Right hindlimb (tissue), 1 donor: ENCODE measurements at places on chromosomes 2 and 18.

- DNase-seq, result no peak
Measured at GRCh38 chr18:58116818-58117217, 72.8 kb downstream of the NEDD4L start.

DNA sequence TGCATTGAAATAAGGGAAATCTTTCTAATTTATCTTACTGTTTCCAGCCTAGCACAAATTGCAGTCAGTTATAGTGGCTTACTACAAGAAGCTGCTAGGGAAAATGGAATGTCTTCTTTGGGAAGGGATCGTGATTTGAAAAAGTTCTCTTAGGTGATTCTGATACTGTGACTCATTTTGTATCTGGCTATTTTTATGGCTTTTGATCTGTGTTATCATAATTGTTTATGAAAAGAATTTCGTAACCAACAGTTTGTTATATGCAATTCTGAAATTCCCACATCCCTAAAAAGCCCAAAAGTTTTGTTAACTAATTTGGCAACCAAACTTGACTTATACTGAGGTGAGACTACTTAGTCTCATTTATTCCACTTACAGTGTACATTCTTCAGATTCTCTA lies 12.4 kb downstream of the PTPN4 start:
- DNase-seq, result no peak

DNA sequence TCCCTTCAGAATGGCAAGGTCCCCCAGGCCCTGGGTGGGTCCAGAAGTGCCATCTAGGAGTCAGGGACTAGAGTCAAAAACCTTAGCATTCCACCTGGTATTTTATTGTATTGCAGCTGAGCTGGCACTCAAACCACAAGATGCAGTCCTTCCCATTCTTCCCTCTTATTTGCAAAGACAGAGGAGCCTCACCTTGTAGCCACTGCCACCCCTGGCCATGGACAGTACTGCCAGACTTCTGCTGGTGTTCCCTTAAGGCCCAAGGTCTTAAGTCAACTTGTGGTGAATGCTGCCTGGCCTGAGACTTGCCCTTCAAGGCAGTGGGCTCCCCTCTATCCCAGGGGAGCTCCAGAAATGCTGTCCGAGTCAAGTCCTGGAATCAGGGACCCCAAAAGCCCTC lies 6.9 kb downstream of the UGT1A10 start:
- DNase-seq, result no peak

DNA sequence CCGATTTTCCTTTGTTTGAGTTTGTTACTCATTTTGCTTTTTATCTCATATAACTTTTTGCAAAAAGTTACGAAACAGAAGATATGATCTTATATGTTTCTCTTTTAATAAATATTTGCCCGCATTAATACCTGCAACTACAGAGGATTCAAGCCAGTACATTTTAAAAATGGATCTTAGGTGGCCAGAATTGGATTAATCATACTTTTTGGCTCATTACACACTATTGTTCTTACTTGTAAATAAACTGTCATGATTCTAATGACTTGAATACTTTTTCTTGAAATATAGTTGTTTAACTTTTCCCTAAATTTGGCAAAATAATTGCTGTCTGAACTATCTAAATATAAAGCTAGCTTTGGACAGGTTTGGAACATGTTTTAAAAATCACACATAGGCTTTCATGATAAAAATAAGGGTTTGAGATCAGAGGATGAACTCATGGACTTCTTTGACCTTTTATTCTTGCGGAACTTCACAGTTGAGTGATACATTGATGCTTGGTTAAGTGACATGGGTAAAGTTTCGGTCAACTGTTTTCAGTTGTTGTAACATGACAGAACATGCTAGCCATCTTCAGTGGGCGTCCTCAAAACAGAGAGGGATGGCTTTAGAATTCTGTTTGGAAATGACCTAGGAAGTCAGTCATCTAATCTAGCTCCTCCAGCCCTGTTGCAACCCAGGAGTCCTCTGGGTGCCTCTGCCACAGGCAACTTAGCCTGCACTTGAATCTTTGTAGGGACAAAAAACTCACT lies 44.5 kb downstream of the LTBP1 start:
- DNase-seq, result no peak

DNA sequence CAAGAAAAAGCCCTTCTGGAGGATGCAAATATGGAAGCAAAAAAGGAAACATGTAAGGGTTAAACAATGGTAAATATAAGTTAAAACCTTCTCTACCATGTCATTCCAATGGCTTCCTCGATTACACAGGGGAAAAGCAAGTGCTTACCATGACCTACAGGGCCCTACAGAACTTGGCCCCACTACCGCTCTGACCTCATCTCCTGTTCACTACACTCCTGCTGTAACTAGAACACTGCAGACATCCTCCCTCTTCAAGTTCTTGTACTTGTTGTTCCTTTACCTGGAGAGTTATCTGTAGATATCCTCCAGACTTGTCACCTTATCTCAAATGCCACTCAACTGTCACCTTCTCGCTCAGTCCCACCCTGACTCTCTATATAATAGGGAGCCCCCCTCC lies 194.6 kb downstream of the L3MBTL4 start:
- DNase-seq, result no peak

- no peak for DNase-seq
Measured at GRCh38 chr2:16021611-16022363, 81.4 kb downstream of the MYCN start.

DNA sequence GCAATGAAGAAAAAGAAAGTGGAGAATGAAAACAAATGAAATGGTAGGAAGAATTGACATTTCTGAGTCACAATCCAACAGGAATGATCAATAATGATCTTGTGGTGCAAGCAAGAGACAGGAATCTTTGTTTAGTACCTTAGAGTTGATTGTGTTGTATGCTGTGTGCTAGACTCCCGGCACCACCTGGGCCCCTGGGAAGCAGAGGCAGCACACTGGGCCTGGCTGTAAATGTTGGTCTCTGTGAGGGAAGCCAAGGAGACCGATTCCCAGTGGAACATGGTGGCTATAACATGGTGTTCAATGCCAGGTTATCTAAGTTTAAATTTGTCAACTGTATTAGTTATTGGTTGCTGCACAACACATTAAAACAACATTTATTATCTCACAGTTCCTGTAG lies 9.8 kb upstream of the CWC22 start:
- DNase-seq, result no peak

GRCh38 chr2:13508671-13509070 lies 791.9 kb downstream of the TRIB2 start:
- DNase-seq, result no peak

DNA sequence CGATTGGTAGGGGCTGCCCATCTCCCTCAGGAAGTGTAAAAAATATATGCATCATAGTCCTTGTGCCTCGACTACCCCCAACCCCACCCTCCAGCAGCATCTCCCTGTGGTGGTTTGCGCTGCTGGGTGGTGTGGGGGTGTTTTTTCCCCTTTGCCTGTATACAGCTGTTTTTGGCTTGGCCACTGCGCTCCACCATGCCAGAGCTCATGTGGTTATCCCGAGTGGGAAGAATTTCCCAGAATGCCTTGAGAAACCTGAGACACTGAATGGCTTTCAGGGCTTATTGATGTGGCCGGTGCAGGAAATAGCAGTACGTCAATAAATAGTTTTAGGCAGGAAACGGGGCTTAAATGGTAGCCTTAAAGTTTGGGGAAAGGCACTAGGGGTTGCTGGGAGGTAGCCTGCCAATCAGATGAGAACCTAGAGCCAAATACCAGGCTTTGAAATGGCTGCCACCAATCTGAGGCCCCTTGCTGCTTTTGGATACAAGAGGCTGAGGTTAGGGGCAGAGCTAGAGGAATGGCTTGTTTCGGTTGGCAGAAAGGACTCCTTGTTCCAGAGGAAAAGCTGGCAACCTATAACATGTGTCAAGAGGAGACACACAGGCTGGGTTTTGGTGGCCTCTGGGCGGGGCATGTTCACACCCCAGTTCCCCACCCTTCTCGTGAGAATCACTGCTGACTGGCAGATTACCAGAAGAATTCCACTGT lies 144.1 kb downstream of the SMAD7 start:
- DNase-seq, result peak; percentile 65

- no peak for DNase-seq
Measured at GRCh38 chr2:201496785-201497184, 45.2 kb downstream of the STRADB start.
